ENCODE measurements at places on chromosomes 3 and 15. TPM values are rescaled to one million over a fixed set of nuclear protein-coding genes. Genes with fewer than 3 reads are reported as not detected.

GOLGA6B gene
- total RNA-seq: 0.80 TPM

STT3B gene
- 97.0 TPM for total RNA-seq

GLDN gene
- total RNA-seq: 4.8 TPM

ASB14 gene
- not detected for total RNA-seq

GOLGA8S gene
- total RNA-seq: not detected

CCR8 gene
- total RNA-seq: not detected

GMPS gene
- 33.9 TPM for total RNA-seq

PIGB gene
- total RNA-seq: 6.7 TPM

KBTBD12 gene
- total RNA-seq: not detected

NLGN1 gene
- 3.2 TPM for total RNA-seq

CTXN2 gene
- not detected for total RNA-seq

C3orf85 gene
- total RNA-seq: not detected

TEX55 gene
- not detected for total RNA-seq

BNC1 gene
- 60.5 TPM for total RNA-seq

ARGFX gene
- total RNA-seq: not detected

SEMA5B gene
- not detected for total RNA-seq

CD86 gene
- 2.8 TPM for total RNA-seq

FLNB gene
- 146 TPM for total RNA-seq

Data from suprapubic skin (tissue), 4 donors.